ENCODE measurements at places on chromosomes 12 and 14.
A peak's percentile ranks its signal among the peaks of the same experiment; 100 is the strongest.

- DNase-seq, result no peak
Observed at GRCh38 chr12:93137656-93138612, 208.8 kb upstream of the EEA1 start.

DNA sequence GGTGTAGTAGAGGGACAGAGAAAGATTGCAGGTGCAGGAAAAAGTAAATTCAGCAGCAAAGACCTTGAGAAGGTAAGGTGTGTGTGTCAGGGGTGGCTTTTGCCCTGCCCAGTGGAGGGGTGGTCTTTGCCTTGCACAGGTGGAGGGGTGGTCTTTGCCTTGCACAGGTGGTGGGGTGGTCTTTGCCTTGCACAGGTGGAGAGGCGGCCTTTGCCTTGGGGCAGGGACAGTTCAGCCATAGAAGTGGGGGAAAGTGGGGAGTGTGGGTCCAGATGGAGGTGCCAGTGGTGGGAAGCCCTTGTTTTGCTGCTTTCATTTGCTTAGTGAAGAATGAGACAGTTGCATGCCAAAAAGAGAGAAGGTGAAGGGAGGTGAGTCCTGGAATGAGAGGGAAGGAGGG, 65.7 kb downstream of the PRMT8 start:
- DNase-seq, result no peak

DNA sequence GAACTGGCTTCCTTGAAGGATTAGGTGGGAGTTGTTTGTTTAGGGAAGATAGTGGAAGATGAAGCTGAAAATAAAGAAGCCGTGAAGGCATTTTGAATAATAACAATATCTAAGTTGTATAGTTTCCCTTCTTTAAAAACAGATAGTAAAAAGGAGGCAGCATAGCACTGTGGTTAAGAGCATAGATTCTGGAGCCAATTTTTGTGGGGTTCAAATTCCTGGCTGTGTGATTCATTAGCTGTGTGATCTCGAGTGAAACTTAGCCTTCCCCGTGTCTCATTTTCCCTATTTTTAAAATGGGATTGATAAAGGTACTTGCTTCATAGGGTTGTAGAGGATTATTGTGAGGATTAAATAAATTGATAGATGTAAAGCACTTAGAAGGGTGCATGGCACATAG, 104.5 kb downstream of the MYRFL start:
- no peak for DNase-seq

DNA sequence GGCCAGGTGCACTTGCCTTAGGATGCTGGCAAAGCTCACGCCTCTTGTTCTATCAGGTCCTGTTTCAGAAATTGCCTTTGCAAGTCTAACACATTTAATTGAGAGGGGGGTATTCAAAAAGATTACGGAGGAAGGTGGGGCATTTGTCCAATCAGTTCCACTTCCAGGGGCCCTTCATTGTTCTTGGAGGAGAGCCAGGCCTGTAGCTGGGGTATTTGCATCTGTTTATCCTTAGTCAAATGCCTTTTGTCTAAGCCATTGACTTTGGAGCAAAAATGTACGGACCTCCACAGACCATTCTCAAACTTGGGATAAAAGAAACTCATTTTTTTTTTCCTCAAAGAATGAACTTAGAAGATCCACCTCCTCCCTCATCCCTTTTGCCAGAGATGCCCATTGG, 582.0 kb downstream of the BCL11B start:
- DNase-seq, result no peak

DNA sequence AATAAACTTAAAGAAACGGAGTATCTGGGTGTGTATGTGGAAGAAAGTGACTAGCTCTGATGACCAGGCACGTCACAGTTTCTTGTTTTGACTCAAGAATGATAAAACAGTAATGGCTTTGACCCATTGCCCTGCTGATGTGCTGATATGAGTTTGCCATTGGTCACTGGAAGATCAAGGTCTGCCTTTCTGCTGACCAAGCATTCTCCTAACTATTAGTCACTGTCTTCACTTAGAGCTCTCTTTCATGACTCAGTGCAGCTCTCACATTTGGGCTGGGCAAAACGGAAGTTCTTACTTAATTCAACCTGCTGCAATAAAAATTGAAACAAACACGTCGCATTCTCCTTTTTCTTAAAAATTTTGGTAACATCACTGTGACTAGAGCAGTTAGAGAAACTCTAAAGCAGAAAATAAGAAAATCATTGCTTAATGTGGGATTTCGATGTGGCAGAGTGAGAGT, 366.7 kb downstream of the BTG1 start:
- DNase-seq, result no peak

DNA sequence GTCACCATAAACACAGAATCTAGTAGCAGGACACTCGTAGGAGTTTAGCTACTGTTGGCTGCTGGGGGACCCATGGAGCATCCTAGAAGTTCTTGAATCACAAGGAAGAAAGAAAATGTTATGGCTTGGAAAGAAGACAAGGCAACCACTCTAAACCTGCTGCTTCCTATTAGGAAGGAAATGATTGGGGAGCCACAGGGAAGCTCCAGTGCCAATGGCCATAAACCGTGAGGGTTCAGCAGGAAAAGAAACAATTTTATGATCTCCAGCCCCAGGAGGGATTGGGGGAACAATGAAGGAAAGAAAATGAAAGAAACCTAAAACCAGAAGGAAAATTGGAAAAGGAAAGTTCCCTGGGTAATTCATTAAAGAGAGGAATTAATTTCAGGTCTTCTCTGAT, 372.0 kb downstream of the FUT8 start:
- DNase-seq, result no peak

- DNase-seq, result no peak
Observed at GRCh38 chr12:10122689-10123088, 7.3 kb downstream of the CLEC7A start.

DNA sequence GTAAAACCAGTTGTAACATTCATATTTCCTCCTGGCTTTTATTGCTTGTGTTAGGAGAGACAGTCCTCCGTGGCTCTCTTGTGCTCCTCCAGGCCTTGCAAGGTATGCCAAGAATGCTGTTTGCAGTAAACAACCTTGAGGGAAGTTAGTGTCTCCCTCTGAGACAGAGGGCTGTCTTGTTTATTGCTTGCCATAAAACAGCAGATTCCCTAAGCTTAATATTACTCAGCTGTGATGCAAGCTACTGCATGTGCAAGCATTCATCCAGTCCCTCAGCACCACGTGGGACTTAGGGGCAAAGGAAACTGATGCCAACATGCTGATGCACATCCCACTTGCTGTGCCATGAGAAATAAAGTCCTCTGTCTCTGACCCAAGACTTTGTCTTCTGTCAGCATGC, 6.6 kb downstream of the POMT2 start:
- no peak for DNase-seq

DNA sequence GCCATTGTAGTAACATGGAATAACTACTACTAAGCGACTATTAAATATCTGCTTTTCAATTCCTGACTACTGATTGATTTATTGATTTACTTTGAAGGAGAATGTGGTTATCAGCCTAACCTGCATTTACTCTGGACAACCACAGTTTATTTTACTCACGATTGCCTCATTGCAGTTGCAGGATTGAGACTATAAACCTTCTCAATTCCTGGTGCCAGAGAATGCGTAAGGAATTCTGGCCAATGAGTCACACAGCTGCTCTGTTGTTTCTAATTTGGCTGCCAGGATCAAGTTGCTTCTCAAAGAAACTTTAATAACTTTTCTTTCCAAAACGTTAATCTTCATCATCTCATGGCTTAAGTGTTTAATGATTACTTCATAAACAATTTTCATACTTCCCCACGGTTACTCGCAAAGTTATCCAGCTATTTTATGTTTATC, 13.1 kb upstream of the TMTC1 start:
- DNase-seq, result no peak

GRCh38 chr12:132275110-132275531, 54.3 kb downstream of the GALNT9 start:
- DNase-seq, result no peak

GRCh38 chr14:51431033-51431709, 191.1 kb downstream of the TMX1 start:
- no peak for DNase-seq

- DNase-seq, result no peak
Observed at GRCh38 chr12:20469756-20470155, 101.4 kb downstream of the PDE3A start.

GRCh38 chr12:44780221-44780790, 95.8 kb downstream of the NELL2 start:
- no peak for DNase-seq

DNA sequence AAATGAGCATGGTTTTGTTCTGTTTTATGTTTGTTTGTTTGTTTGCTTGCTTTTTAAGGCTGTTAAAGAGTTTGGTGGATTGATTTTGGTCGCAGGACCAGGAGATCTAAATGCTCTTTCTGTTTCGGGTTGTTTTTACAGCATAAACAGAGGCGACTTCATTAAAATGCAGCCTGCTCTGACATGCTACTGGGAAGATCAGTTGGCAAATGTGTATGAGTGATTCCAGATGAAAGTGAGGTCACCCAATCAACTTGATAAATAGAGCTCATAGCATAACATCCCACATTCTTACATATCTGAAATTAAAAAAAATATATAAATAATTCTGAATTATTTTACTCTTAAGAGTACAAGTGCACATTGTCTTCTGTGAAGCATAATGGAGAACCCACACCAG, 947.7 kb downstream of the GALC start:
- DNase-seq, result no peak

- no peak for DNase-seq
Observed at GRCh38 chr12:127060933-127061332, 1206.0 kb upstream of the TMEM132C start.

GRCh38 chr14:55913324-55914025, 204.7 kb upstream of the PELI2 start:
- no peak for DNase-seq

GRCh38 chr12:3193131-3193530, 116.0 kb downstream of the TSPAN9 start:
- DNase-seq, result no peak

GRCh38 chr12:115176741-115177400, 492.9 kb upstream of the TBX3 start:
- no peak for DNase-seq

GRCh38 chr12:64730588-64730969, 28.6 kb downstream of the GNS start:
- peak; percentile 79 for DNase-seq

GRCh38 chr14:95496111-95496681, 20.3 kb downstream of the SYNE3 start:
- DNase-seq, result no peak

DNA sequence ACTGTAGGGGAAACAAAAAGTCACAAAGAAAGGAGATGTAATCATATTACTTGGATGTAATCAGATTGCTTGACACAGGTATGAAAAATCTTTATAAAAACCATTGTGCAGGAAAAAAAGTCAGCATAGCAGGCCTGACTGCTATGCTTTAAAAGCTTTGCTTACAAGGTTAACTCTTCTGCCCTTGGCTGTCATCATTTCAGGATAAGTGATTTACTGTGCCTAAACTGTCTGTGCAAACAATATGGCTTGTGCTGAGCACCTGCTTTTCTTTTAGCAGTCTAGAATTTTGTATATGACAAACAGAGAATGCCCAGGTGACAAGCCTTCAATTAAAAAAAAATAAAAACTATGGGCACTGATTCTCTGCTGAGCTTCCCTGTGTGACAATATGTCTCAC, 63.8 kb upstream of the PLEKHG7 start:
- DNase-seq, result peak; percentile 58

- DNase-seq, result no peak
Observed at GRCh38 chr12:116456330-116457082, 102.7 kb upstream of the MAP1LC3B2 start.

DNA sequence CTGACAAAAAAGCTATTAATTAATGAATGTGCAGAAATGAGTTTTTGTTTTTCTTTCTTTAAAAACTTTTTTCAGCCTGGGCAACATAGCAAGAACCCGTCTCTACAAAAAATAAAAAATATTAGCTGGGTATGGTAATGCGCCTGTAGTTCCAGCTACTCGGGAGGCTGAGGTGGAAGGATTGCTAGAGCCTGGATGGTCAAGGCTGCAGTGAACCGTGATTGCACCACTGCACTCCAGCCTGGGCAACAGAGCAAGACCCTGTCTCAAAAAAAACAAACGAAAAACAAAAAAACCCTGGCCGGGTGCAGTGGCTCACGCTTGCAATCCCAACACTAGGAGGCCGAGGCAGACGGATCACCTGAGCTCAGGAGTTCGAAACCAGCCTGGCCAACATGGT, 7.9 kb downstream of the GIT2 start:
- no peak for DNase-seq

DNA sequence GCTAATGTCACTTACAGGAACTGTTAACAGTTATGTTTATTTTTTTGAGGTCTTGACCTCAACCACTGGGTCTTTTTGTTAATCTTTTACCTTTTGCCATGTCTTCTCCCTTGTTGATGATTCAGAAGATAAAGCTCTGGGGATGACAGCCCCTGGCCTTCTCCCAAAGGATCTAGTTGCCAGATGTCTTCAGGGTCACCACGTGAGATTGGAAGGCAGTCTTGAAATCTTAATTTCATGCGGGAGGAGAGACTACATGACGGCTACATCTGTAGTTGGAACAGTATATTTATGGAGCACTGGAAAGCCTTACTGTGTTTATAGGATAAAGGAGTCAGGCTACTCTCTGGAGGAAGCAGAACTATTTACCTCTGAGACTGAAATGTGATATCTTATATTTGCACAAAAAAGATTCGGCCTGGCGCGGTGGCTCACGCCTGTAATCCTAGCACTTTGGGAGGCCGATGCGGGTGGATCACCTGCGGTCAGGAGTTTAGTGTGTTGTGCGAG, 5.6 kb downstream of the MLEC start:
- DNase-seq, result no peak

DNA sequence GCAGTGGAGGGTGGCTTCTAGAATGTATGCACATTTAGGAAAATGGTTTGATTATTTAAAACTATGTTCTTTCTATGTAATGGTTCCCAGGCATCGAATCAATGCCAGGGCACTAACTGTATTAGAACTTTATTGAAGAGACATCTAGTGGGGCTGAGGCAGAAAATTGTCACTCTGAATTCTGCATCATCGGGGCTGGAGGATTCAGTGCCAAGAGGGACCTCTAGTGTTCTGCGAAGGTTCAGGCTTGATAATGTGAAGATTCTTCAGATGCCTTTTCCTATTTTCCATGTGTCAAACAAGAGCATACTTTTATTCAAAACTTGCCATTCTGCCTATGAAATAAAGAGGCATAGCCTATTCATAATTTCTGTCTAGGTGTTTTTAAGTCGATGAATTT, 146.3 kb downstream of the CAND1 start:
- peak; percentile 60 for DNase-seq

DNA sequence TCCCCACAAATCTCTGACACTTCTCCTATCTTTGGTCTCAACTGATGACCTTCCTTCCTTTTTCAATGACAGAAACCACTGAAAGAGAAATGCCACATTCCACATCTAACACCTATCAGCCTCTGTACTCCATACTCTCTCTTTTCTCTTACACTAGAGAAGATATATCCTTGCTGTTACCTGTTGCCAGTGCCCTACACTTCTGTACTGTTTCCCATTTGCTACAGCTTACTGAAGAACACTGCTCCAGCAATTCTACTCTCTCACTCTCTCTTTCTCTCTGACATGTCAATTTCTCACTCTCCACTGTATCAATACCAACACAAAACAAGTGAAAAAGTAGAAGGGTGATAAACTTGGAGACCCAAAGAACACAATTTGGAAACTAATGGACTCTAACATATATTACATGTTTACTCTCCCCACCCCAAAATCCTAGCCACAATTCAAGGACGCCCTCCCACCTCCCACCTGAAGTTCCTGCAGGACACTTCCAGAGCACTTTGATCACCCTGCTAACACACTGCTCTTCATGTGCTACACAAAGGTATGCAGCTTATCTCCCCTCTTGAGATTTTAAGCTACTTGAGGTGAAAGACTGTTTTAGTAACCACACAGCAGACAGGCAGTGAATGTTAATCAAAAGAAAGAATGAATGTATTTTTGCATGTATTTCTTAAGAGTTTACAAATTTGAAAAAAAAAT, 95.0 kb downstream of the MED13L start:
- no peak for DNase-seq

Measured in NCI-H146 (cell line).